ENCODE measurements at places on chromosomes 13 and 19.

- no peak for DNase-seq
Observed at GRCh38 chr19:55152017-55152416, 3.0 kb upstream of the TNNT1 start.

DNA sequence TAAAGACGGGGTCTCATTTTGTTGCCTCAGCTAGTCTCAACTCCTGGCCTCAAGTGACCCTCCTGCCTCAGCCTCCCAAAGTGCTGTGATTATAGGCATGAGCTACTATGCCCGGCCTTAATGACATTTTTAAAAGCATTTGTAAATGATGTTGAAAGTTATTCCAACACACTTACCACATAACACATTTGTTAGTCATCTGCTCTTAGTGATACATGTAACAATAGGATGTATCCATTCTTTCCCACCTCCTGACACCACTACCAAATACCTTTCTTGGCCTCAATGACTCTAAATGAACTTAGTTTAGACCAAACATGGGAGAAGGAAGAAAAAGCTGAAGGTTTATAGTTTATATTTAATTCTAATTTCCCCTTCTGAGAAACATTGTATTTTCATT, 59.8 kb upstream of the MEDAG start:
- no peak for DNase-seq

DNA sequence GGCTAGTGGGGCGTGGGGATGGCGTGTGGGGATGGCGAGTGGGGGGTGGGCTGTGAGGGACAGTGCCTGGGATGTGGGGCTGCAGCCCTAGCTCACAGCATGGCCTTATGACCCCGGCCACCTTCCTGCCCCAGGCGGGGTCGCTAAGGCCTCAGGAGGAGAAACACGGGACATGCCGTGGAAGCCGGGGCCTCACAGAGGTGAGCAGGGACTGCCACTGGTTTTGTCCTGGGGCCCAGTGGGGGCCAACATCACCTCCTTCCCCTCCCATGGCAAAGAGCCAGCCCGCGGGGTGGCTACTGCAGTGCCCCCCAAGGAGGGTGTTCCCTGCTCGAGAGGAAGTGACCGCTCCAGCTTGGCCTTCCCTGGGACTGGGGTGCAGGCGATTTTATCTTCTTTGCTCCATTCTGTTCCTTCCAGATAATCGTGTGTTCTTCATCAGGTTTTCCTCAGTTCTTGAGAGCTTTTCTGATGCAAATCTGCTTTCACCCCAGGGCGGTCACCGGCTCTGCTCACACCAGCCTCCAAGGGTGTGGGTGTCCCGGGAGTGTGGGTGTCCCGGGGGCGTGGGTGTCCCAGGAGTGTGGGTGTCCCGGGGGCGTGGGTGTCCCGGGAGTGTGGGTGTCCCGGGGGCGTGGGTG, 1.2 kb downstream of the F7 start:
- no peak for DNase-seq

DNA sequence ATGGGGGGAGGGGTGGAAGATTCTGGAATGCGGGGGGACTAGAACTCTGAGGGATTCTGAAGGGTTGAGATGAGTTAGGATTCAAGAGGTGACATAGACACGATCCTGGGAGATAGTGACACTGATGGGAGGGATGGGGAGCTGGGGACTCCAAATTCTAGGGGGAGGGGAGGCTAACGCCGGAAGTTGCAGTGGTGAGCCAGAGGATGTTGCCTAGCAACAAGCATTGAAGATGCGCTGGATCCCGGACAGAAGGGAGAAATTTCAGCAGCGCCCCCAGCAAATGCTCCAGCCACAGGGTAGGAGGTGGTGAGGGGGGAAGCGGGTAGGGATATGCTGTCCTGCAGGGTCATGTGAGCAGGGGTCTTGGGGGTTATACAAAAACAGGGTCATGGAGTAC, 6.9 kb upstream of the LTBP4 start:
- DNase-seq: no peak

DNA sequence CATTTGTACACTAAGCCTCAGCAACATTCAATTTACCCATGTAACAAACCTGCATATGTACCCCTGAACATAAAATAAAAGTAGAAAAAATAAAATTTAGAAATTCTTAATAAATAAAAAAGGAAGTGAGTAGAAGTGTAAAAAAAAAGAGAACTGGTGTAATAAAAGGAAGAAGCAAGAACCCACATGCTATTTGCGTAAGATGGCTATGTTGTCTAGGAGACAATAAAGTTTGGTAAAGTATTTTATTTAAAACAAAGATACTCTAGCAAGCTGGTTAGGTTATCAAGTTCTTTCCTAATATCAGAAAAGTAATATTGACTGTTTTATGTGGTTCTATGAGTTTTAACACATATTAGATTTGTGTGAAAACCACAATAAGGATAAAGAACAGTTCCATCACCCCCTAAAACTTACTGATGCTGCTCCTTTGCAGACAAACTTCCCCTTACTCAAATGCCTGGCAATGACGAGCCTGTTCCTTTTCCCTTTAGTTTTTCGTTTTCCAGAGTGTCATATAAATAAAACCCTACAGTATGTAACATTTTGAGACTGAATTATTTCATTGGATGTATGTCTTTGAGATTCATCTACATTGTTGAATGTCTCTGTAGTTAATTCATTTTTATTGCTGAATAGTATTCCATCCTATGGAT, 98.9 kb downstream of the TNFSF13B start:
- no peak for DNase-seq

- peak; percentile 13 for DNase-seq
Observed at GRCh38 chr13:110525328-110526319, 35.9 kb downstream of the RAB20 start.

DNA sequence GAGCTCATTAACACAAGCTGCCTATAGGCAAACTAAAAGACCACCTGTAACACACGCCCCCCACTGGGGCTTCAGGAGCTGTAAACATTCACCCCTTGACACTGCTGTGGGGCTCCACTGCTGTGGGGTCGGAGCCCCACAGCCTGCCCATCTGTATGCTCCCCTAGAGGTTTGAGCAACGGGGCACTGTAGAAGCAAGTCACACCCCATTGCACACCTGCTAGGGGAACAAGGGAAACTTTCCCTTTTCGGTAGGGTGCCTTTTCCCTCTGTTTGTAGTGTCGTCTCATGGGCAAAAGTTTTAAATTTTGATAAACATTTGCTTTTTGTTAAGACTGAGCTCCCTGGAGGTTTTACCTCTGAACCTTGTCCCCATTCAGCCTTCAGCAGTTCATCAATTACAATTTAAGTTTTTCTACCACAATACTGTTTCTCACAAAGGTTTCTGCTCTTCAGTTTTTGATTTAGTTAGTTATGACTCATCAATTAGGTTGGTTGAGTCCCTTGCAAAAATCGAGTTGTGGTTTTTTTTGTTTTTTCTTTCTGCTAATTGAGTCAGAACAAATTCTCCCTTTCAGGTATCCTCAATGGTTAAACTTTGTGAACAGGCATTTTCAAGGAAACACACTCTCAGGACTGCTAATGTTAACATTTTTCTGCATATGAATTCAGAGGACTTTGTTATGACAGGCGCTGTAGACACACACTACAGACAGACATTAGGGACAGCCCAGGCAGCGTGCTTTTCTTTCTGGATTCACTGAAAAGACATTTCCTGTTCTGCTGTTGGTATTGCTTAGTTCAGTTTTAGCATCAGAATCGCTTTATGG, 35.1 kb downstream of the ZNF433 start:
- no peak for DNase-seq

DNA sequence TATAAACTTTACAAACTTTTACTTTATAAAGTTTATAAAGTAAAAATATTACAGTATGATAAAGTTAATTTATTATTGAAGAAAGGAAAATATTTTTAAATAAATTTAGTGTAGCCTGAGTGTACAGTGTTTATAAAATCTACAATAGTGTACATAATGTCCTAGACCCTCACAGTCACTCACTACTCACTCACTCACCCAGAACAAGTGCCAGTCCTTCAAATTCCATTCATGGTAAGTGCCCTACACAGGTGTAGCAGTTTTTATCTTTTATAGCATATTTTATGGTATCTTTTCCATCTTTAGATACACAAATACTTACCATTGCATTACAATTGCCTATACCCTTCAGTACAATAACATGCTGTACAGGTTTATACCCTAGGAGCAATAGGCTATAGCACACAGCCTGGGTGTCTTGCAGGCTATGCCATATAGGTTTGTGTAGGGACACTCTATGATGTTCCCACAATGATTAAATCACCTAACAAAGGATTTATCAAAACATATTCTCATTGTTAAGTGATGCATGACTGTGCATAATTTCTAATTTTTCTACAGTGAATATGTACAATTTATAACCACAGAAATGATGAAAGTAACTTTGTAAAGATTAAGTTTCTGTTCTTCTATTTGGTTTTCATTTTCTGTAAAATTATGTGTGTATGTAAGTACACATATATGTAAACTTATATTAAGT, 98.0 kb downstream of the SPRY2 start:
- DNase-seq: no peak

DNA sequence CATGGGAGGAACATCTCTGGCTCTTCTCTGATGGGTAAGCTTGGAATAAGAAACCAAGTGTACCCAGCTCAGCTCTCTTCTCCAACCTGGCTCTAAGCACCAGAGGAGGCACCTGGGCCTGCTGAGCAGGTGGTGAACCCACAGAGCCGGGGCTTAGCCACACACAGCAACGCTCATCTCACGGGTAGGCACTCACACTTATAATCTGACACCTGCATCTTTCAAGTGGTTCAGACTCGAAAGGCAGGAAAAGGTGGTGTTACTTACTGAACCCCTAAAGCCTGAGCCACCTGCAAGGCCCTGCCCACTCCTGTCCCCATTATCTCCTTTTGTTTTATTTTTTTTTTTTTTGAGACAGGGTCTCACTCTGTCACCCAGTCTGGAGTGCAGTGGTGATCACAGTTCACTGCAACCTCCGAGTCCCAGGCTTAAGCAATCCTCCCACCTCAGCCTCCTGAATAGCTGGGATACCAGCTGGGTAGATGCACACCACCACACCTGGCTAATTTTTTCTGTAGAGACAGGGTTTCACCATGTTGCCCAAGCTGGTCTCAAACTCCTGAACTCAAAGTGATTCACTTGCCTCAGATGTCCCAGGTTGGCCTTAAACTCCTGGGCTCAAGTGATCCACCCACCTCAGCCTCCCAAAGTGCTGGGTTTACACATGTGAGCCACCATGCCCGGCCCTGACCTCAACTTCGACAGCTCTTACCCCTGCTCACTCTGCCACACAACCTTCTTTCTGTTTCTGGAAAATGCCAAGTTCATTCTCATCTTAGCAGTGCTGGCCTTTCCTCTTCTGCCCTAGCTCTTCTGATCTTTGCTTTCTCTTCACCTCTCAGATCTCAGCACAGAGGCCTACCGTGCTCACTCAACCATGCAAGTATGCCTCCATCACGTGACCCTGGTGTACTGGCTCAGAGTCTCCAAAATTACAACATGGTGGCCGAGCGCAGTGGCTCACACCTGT, 9.7 kb downstream of the FBXL12 start:
- peak; percentile 54 for DNase-seq

DNA sequence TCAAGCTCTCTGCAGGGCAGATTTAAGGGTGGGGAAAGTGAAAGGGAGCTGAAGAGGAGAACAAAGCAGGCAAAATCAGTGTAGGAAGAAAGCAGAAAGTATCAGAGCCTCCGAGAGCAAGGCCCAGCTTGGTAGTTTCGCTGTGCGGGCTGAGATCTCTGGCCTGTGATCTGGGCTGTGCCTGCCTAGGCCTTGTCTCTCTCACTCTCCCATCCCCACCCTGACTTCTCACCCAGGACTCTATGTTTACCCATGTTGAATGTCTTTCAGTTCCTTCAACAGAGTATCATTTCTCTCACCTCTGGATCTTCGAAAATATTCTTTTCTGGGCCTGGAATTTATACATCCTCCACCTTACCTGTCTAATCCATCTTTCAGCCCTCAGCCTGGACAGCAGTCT, 391.3 kb downstream of the FOXO1 start:
- DNase-seq: no peak

DNA sequence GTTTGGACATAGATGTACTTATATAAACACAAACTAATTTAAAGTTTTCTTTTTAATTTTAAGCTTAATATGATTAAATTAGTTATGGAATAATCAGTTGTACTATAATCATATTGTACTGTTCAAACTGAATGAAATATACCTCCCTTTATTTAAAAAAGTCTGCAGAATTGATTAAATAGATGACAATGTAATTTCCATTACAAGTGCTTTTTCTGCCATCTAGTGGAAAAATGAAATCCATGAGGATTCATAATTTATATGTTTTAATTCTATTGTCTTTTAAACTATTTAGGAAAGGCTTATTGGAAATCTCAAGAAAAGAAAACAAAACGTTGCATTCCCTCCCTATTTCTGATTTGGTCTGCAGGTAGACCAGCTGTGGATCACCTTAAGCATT, 30.9 kb downstream of the MZT1 start:
- no peak for DNase-seq

- no peak for DNase-seq
Observed at GRCh38 chr13:57899096-57899495, 267.6 kb downstream of the PCDH17 start.

DNA sequence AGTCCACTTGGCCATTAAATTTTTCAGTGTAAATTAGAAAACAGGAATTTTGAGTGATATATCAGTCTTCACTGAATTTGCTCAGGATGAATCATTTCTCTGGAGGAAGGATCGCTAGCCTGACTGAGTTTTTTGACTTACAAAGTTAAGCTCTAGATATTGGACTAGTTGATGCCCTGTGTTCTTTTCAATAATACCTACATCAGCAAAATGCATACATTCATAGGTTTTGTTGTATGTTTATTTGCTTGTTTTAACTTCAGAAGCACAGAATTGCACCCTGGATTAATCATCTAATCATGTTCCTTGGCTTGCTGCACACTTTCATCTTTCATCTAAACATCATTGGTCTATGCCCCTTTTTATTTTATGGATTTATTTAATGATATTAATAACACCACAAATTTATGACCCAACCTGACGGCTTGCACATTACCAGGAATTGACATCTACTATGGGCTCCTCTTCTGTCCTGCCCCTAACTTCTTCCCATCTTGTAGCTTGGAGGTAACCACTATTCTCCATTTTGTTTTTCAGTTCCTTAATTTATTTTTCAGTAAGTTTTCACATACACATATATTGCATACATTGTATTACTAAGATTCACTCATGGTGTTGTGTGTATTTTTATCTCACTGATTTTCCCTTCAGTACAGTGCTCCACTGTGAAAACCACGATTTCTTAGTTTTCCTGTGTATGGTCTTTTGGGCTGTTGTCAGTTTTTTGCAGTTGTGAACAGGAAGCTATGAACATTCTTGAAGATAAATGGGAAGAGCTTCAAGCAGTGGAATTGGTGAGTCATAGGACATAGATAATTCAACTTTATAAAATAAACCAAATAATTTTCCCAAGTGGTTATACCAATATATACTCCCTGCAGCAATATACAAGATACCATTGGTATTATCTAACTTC, 23.3 kb downstream of the COMMD6 start:
- no peak for DNase-seq

DNA sequence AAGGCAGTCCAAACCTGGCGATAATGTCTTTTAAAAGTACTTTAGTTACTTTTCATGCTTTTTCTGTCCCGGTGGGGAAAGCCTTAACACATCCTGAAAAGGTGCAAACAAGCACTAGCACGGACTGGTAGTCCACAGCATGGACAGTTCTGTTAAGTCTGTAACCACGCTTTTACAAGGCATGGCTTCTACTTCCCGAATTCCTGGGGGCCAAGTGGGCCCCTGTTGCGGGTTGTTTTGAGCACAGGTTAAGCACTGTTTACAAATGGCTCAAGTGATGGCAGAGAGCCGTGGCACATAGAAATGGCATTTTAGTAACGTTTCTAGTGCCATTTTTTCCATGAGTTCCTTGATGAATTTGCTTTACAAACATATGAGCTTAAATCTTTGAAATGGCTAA, 37.6 kb downstream of the ZNF493 start:
- no peak for DNase-seq

- no peak for DNase-seq
Observed at GRCh38 chr13:43783820-43784219, 3.0 kb downstream of the ENOX1 start.
